ENCODE measurements at places on chromosomes 11 and 22.
A peak's percentile ranks its signal among the peaks of the same experiment; 100 is the strongest.

DNA sequence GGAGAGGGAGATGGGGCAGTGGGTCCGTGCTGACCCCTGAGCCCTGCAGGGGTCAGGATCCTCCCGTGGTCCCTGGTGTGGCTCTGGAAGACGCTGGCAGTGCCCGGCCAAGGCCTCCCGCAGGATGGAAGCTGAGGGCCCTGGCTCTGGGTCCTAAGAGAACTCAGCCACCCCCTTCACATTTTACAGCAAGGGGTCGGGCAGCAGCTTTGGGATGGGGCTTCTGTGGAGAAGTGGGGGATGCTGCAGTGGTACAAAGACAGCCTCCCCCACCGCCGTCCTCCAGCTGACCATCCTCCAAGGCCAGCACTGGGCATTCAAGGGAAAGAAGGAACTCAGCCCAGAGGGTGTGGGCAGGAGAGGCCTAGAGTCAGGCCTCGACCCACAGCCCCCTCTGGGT, 21.8 kb upstream of the CRYBB3 start:
- no peak for DNase-seq

DNA sequence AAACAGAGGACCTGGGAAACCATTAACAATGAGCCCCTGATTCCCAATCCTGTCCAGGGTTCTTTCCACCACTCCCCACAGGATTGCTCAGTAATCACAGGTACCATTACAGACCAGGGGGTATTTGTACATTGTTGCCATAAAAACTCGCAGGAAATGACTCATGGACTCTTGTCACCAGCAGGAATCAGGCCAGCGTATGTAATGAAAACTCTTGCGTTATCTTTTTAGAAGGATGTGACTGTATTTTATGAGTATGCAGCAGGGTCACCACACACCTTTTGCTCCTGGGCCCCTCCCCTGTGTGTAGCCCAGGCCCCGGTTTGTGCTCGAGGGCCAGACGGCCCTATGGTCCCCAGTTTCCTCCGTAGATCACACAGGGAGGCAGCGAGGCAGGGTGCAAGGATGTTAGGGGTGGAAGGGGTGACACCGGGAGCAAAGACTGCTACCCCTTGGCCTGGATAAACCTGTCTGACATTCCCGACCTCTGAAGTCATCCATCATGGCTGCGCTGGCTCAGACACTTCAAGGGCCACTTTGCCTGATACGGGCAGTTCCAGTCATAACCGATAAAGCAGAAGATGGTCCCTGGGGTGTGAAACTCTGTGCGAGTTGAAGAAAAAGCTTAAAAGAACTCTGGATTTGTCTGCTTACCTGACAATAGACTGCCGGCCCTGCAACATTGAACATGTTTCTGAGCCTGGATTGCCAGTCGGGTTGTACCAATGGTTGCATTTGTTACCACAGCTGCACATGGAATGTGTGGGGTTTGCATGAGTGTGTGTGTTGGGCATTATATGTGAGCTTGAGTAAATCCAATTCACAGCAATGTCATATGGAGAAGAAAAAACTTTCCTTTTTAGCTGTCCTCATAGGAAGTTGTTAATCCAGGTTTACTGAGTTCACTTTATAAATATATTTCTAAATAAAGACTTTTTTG, 56.9 kb downstream of the MICAL2 start:
- DNase-seq = no peak

GRCh38 chr11:126839496-126839895, 161.1 kb downstream of the KIRREL3 start:
- no peak for DNase-seq

GRCh38 chr11:76835036-76835435, 25.7 kb upstream of the ACER3 start:
- no peak for DNase-seq

- no peak for DNase-seq
Observed at GRCh38 chr11:88284336-88285050, 53.0 kb downstream of the CTSC start.

GRCh38 chr11:8178297-8178696, 9.5 kb upstream of the RIC3 start:
- no peak for DNase-seq

GRCh38 chr22:26259510-26259909, 90.2 kb downstream of the SEZ6L start:
- DNase-seq = no peak

GRCh38 chr22:41935015-41935351, 8.4 kb upstream of the TNFRSF13C start:
- DNase-seq = no peak

DNA sequence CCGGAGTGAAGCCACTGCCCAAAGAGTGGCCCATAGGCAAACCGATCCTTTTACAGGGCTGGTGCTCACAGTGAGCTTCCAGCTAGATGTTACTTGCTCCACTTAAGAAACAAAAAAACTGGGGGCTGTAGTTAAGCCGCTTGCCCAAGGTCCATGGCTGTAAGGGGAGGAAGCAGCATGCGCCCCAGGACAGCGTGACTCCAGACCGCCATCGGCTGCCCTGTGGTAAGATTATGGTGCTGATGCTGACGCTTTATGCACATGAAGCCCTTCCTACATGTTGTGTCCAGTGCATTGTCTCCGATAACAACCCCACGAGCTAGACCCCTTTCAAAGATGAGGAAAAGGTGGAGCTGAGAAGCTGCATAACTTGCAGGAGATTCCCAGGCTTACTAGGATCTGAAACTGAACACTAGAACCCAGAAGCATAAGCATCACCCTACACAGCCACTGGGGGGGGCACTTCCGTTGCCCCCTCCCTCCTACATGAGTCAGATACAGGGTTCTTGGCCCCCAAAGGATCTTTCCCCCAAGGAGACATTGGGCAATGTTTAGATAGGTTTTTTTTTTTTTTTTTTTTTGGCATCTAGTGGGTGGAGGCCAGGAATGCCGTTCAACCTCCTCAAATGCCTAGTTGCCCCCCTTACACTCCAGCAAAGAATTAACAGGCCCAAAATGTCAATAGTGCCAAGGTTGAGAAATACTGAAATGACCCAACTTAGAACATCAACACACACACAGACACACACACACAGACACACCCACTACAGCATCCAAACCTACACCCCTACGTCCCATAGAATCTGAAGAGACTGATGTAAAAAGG, 53.9 kb downstream of the MN1 start:
- no peak for DNase-seq

GRCh38 chr22:41382098-41382578, 396 bp downstream of the TEF start:
- DNase-seq = peak; percentile 72

- no peak for DNase-seq
Observed at GRCh38 chr11:45805305-45806071, 539 bp downstream of the SLC35C1 start.

- DNase-seq = peak; percentile 82
Observed at GRCh38 chr11:17389211-17389956, 925 bp upstream of the KCNJ11 start.

GRCh38 chr11:25860677-25861450, 471.1 kb upstream of the ANO3 start:
- DNase-seq = no peak

- no peak for DNase-seq
Observed at GRCh38 chr11:81596704-81597103, 1137.0 kb downstream of the FAM181B start.

- DNase-seq = no peak
Observed at GRCh38 chr11:66852466-66853241, 4.2 kb upstream of the LRFN4 start.

DNA sequence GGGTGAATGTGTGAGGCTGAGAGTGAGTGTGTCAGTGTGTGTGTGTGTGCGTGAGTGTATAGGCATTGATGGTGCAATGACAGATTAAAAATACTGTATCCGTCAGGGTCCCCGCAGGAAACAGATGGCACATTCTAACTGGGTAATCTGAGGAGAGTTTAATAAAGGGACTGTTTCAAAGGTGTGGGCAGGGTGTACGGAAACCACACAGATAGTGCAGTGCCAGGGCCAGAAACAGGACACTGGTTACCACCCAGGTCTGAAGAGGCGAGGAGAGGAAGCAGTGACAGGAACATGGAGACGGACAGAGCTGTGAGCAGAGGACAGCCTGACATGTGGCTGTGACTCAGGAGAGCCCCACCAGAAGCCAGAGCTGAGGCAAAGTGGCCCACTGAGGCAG, 16.5 kb downstream of the P2RX3 start:
- no peak for DNase-seq

GRCh38 chr11:44223238-44223637, 86.7 kb downstream of the ALX4 start:
- no peak for DNase-seq

DNA sequence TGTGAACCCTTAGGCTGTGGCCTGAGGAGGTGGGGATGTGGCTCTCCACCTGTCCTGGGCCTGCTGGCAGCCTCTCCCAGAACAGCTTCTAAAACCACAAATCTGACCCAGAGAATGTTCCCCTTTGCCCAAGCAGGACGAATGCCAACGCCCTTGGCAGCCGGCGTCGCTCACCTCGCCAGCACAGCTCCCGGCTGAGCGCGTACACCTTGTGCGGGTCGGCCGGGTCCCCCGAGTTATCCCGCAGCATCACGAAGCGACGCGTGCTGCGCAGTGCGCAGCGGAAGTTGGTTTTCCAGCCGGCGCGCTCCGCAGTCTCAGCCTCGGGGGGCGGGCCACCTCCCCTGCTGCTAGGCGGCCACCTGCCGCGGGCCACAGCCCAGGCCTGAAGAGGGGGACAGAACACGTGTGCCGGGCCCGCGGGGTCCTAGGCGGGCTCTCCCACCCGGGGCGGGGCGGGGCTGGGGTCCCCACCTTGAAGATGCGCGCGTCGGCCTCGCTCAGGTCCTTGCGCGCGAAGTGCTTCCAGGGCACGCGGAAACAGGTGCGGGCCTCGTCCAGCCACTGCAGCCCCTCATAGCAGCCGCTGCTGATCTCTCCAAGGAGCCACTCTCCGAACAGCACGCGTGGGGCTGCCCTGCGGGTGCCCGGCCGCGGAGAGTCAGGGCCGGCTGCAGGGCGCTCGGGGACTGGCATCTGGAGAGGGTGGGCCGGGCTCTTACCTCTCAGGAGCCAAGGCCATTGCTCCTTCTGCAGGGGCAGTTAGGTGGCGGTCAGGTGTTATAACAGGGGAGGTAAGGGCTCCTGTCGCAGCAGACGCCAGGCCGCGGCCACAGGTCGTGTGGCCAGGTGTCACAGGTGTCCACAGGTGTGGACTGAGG, 887 bp downstream of the IRF7 start:
- no peak for DNase-seq

DNA sequence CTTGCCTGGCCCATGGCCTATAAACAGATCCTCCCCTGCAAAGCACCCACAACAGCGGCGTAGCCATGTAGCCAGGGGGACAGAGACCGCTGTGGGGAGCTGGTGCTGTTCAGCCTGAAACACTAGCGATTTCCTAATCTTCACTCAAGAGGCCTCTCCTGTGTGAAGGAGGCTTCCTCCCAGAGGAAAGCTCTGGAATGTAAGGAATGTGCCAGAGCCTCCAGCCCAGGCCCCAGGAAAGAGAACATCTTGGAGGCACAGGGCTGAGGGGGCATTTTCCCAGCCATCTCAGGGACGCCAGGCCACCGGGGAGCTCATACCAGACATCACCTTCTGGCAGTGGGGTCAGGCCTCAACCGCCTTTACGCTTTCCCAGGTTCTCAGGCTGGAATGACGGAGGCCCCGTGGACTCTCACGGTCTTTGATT, 24.0 kb downstream of the MIAT start:
- no peak for DNase-seq

DNA sequence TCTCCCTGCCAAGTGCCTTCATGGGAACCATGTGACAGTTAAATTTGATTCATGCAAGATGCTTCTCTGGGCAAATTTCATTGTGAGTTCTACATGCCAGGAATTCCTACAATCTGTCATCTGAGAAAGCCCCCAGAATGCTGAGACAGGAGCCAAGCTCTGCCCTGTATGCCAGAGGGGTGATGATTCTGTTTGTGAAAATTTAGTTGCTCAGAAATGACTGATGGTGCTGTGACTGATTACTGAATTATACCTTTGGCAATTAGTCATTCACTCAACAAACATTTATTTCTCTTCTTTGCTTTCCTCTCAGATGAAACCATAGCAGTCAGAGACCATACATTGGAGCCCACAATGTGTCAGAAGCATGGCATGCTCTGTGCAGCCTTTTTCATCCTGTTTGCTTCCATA, 69.0 kb upstream of the ZBED5 start:
- no peak for DNase-seq

GRCh38 chr11:61784506-61784805, 7.9 kb downstream of the TMEM258 start:
- no peak for DNase-seq

DNA sequence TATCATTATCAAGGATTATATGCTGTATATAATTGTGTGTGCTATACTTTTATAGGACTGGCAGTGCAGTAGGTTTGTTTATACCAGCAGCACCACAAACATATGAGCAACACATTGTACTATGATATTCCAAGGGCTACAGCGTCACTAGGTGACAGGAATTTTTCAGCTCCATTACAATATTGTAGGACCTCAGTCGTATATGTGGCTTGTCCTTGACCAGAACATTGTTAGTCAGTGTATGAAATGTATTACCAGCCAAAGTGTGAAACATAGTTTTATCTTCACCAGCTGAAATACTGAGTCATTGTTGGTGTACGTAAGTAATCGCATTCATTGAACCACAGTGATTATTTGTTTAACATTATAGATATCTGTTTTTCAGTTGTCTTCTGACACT, 20.4 kb downstream of the JHY start:
- no peak for DNase-seq

- DNase-seq = no peak
Observed at GRCh38 chr11:44625759-44626523, 60.5 kb downstream of the CD82 start.

- no peak for DNase-seq
Observed at GRCh38 chr22:19520007-19520406, 4.2 kb downstream of the CLDN5 start.

DNA sequence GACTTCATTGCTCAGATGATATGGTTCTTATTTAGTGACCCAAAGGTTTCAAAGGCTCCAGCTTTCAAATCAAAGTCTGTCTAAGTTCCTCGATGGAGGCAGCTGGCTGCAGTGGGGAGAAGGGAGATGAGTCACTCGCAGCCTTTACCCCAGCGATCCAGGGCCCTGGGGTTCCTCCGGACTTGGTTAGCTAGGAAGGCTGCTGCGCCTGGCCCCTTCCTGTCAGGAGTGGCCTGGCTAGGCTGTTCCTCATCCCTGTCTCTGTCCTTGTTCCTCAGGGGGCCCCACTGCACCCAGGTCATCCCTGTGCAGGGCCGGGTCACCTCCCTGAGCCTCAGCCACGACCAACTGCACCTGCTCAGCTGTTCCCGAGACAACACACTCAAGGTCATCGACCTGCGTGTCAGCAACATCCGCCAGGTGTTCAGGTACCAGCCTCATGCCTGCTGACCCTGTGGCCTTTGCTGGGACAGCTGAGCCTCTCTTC, 13.9 kb downstream of the ATG16L2 start:
- DNase-seq = no peak

- peak; percentile 55 for DNase-seq
Observed at GRCh38 chr11:77046060-77046501, 11.9 kb downstream of the B3GNT6 start.

- DNase-seq = no peak
Observed at GRCh38 chr11:75616281-75616680, 52.6 kb downstream of the MAP6 start.

DNA sequence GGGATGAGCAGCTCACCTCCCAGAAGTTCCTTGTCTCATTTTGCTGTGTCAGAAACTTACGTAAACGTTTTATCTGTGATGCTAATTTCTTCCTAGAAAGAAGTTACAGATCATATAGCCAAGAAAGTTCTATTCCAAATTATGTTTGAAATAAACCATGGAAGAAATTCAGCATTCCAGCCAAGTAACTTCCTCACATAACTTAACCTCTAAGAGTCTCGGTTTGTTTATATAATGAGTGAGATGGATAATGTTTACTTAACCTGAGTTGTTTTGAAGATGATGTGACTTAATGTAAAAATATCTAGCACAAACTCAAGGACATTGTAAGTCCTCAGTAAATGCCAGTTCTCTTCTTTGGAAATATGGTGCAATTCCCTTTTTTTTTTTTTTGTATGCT, 8.9 kb upstream of the MUC15 start:
- no peak for DNase-seq

All from CD4-positive, alpha-beta memory T cell (primary cell).